ENCODE measurements at places on chromosomes 2 and 18.
A peak's percentile ranks its signal among the peaks of the same experiment; 100 is the strongest.

DNA sequence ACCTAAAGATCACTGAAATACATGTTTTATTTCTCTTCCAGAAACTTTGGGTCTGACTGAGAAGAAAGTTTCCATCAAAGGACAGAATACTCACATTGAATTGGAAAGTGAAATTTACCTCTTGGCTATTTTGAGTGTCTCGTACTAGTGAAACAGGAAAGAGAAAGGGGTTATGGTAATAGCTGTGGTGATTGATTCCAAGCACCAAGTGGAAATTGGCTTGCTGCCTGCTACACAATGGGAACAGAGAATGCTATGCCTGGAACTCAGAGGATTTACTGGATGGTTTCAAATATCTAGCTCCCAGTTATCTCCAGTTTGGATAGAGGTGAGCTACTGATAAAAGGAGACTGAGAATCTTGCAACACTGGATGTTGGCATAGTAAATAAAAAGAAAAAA, 492.8 kb upstream of the FSIP2 start:
- DNase-seq: no peak

DNA sequence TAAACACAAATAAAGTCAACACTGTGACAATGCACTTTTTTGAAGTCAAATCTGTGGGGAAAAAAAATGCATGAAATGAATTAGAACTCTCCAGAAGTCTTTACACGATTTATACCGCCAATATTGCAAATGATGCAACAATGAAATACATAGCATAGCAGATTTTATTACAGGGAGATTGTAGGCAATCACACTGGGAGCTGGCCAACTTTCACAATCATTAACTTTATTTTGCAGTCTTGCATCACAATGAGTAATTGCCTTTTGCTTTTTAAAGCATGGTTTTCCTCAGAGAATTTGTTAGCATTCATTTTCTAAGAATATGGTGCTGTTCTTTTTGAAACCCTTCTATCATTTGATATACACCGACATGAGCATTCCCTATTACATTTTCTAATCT, 366.4 kb upstream of the FSIP2 start:
- DNase-seq: no peak

GRCh38 chr18:79624356-79625170, 55.0 kb upstream of the CTDP1 start:
- DNase-seq: peak; percentile 27

DNA sequence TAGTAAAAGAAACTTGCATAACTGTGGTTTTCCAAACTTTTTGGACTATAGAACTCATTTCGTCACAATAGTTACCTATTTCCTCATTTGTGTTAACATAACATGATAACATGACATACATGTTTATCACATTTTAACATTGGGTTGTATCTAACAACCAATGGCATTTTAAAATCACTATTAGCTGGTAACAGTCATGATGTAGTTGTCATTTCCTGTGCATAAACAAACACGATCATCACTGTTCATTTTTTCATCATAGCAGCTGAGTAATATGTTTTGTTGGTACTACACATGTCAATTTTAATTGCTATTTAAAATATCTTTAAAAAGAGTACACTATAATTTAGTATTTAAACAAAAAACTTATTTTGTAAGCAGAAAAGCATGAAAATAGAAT, 402.4 kb downstream of the SATB2 start:
- no peak for DNase-seq

DNA sequence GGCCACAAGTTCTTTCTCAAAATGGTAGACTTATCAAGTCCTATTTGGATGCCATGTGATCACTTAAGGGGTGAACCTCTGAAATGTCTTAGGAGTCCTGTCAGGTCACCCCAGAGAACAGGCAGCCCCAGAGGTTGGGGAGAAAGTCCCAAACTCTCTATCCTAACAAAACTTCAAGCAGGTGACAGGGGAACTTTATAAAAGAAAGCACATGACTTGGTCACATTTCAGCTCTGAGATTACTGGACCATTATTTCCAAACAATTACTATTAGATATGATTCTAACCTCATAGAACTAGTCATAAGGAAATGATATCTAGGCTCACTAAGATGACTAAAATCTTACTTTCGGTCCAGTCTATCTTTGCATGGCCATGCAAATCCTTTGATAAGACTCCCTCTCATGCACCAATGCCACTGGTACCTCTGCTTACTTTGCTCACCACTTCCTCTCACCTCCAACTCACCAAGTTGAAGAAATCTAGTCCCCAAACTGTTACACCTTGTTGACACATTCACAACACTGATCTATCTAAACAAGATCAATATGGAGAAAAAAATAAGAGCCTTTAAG, 107.0 kb downstream of the GALNT14 start:
- DNase-seq: no peak

All from ureter (tissue), 1 donor.